ENCODE measurements at places on chromosomes 6 and 20. TPM values are rescaled to one million over a fixed set of nuclear protein-coding genes. Genes with fewer than 3 reads are reported as not detected.

Gene EPB41L1
- 37.6 TPM for total RNA-seq

Gene HLA-DOB
- not detected for total RNA-seq

Gene RIMS1
- 3.3 TPM for total RNA-seq

GRCh38 chr6:37943436-37944058, 124.0 kb downstream of the ZFAND3 start:
- no peak for DNase-seq

- DNase-seq: no peak
These were observed 50.3 kb upstream of the CDKAL1 start for GRCh38 chr6:20483887-20484497.

- DNase-seq: no peak
These were observed 140.0 kb downstream of the TAF4 start for GRCh38 chr20:61925555-61926252.

DNA sequence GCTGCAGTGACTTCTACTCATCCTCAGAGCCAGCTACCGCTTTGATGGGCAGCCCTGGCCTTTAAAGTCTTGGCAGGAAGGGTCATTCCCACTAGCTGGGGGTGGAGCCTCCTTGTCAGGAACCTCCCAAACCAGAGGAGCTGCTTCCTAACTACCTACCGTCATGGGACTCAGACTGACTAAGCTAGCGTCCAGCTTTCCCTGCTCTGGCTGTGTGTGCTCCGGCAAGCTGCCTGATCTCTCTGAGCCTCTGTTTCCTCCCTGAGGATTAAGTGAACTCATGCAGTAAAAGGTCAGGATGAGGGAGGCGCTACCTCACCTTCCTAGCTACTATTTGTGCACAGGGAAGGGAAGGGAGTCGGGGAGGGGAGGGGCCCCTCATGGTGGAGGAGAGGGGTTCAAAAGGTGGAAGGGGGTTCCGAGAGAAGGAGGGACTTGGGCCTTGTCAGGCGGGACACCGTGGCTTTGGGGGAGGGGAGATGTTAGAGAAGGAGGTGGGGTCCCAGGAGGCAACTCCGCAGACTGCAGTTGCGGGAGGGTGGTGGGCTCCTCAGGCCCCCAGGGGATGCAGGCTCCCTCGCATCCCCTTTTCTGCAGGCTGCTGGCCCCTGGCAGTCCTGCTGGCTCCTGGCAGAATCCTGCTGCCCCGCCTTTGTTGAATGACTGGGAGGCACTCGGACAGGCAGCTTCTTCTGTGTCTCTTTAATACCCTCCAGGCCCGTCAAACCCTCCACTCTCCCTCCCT, 9.8 kb downstream of the DUSP15 start:
- no peak for DNase-seq

- no peak for DNase-seq
These were observed 331.8 kb downstream of the RIMS1 start for GRCh38 chr6:72218125-72218524.

GRCh38 chr6:10591422-10592160, 70.4 kb downstream of the GCNT2 start:
- DNase-seq: no peak

Data from tibial nerve (tissue), 4 donors.